Activated naive CD4-positive, alpha-beta T cell treated with anti-CD3 and anti-CD28 coated beads, Interleukin-2, amount 50 U/mL, for 72 hours (primary cell): ENCODE measurements at places on chromosomes 3 and 15.

DNA sequence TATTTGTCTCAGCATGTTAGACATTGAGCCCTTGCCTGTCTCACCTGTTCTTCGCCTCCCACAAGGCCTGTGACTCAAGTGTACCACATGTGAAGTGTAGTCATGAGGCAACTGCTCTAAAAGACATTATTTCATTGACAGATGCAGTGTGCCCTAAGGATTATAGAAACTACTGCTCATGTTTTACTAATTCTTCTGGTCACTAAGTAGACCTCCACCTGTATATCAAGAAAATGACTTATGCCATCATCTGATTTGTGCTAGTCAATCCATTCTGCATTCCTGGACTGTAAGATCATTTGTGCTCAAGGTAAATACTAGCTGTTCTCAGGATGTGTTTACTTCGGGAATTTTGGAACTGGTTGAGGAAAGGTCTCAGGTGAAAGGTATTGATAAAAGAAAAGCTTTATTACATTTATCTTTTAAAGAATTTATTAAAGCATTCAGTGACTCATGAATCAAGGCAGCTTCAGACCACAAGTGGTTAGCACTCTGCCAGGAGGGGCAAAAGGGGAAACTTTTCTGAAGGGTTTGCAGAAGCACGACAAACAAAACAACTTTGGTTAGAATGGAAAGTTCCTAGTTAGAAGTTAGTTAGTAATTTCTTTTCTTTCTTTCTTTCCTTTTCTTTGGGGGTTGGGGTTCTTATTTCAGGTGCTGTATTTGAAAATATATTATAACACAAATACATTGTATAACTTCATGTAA lies 465.3 kb upstream of the CBLB start:
- DNase-seq, result peak; percentile 55

- DNase-seq, result no peak
Observed at GRCh38 chr3:188868803-188869202, 303.0 kb upstream of the TPRG1 start.

- peak; percentile 72 for DNase-seq
Observed at GRCh38 chr3:18098960-18099587, 326.1 kb downstream of the SATB1 start.

DNA sequence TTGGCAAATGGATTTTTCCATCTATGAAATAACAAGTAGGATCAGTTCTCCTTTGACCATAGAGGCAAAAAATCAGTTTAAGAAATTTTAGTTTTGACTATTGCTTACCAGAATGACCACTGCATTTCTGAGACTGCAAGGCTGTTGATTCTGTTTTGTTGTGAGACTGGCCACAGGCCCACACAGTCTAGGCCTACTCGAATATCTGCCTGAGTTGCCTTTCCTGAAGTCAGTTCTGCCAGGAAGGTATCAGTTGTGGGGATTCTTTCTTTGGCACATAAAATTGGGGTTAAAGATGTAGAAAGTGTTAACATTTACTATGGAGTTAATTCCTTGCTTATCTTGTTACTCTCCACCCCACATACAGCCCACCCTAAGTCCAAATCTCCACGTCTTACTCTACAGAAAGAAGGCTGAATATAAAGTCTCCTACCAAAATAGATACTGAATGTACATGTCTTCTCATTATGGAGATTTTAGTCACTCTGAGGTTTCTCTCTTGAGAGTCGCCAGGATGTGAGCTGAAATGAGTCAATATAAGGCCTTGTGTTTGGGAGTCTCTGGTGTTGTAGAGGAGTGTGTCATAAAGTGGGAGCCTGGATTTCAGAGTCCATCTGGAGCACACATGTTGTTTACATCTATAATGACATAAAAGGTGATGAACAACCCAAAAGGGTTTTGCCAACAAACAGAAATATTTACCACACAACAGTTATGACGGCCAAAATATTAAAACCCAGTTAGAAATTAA lies 45.0 kb upstream of the WWTR1 start:
- DNase-seq, result peak; percentile 13

DNA sequence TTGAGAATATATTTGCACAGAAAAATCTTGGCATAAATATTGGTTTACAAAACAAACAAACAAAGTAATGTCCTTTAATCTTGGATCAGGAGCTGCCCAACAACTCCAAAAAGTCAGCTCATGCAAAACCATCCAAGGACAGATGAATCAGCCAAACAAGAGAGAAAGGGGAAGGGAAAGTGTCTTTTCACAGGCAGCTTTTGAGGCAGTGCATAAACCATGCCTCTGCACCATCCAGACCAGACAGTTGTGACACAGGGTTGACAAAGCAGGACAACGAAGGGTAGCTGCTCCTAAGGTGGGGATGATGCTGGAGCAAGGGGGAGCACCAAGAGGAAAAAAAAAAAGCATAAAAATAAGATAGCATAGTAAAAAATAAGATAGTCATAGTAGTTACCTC lies 8.7 kb downstream of the CD86 start:
- no peak for DNase-seq

DNA sequence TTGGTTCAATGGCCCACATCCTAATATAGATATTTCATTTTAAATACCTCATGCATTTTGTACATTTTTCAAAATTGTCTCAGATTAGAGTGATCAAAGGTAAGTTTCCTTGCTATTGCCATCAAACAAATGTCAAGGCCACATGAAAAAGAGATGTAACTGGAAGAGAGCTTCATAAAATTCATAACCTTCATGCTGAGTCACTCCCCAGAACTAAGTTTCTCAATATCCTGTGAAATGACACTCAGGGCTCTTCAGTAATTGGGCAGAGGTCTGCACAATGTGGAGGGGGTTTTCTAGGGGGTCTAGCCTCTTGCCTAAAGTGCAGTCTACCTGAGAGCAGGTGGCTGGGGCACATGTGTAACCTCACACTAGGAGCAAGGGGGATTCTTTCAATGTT lies 152.2 kb upstream of the SLC2A2 start:
- DNase-seq, result no peak

GRCh38 chr3:50516440-50516871 lies 13.0 kb upstream of the CACNA2D2 start:
- no peak for DNase-seq

- no peak for DNase-seq
Observed at GRCh38 chr3:145070795-145071194, 1090.2 kb downstream of the PLOD2 start.

- DNase-seq, result peak; percentile 3
Observed at GRCh38 chr15:44193651-44194322, 1.3 kb downstream of the FRMD5 start.

GRCh38 chr15:41334293-41335120 lies 1.8 kb downstream of the NUSAP1 start:
- DNase-seq, result no peak

DNA sequence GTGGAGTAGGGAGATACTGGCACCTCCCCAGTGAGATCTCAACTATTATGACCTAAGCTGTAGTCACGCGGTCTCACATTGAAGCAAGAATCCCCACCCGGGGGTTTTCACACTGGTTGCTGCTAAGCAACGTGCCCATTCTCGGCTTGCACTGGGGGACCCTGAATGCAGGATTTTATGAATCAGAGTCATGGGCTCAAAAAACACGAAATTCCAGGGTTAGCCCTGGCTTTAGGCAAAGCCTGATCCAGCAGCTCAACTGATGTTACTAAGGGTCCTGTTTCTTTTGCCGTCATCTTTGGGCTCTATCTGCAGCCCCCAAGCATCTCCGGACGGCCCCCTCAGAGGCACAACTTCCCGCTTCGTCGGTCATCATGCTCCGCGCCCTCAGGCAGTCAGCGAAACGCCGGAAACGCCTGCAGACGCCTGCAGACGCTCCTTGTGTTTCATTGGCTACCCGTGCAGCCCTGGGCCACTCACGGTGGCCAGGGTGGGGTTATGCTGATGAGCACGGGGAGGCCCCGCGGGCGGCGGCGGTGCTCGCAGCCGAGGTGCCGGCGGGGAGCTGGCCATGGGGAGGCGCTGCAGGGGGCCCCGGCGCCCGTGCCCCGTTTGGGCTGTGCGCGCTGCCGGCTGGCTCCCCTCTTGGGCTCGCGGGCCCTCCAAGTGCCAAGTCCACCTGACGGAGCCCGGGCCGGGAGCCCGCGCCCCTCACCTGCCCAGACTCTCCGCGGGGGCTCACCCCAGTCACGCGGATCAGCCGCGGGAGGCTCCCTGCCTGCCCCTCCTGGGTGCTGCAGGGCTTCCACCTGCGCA lies 25.8 kb downstream of the EFCC1 start:
- peak; percentile 91 for DNase-seq

DNA sequence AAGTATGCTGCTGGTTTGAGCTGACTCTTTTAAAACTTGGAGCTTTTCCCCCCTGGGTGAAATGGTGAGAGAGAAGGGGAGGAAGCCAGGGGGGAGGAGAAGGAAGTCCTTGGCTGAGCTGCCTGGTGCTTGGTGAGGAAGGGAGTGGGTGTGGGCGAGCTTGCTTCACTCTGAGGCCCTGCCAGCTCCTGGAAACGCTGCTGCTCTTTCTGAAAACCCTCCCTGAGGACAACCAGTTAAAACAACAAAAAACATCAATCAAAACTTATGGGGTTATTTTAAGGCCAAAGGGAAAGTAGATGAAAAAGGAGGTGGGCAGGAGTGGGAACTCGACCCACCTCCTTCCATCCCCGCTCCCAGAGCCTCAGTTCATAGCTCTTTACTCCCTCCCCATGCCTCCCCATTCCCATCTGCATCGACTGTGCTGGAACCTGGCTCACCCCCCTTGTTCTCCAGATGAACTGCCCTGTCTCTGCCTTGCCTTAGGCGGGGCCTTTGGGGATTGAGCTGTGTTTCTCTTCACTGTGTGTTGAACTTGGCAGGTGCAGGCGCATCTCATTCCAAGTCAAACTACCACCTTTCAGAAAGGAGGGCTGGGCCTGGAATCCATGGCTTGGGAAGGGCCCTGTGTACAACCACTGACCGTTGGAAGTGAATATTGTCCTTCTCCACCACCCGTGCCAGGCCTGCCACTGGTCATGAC lies 166.1 kb downstream of the ZNF621 start:
- DNase-seq, result no peak

DNA sequence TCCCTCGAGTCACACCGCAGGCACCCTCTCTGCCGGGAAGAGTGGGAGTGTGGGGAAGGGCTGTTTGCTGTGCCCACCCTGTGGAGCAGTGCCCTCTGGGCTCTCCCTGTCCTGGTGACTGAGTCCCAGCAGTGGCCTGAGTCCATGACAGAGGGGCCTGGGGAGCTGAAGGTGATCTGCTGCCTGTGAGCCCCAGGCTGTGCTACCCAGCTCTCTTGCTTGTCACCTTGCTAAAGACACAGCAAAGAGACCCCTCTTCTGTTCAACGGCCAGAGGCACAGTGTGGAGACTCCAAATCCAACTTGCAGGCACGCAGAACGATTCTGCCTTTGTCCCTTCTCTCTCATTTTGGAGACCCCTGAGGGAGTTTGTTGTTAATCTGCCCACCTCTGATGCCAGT lies 232.6 kb downstream of the OPA1 start:
- DNase-seq, result no peak

DNA sequence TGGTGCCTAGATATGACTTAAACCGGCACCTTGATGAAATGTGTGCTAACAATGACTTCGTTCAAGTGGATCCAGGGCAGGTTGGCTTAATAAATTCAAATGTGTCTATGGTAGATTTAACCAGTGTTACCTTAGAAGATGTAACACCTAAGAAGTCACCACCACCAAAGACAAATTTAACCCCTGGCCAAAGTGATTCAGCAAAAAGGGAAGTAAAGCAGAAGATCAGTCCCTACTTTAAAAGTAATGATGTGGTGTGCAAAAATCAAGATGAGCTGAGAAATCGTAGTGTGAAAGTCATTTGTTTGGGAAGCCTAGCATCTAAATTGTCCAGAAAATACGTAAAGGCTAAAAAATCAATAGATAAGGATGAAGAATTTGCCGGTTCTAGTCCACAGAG lies 1.1 kb downstream of the FAN1 start:
- no peak for DNase-seq

DNA sequence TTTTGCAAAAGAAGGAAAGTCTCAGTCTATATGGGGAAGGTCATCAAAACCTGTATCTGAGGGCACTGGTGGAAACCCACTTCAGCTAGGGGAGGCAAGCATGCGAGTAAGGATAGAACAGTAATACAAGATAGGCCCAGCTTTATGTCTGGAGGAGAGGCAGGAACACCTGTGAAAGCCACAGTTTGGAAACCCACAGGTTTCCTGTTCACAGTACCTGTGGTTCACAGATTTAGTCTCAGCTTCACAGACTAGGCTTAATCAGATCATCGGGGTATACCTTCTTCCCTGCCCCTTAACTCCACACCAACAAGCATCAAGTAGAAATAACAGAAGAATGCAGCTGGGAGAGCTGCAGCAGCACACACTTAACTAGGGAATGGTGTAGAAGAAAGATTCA lies 36.2 kb downstream of the C2CD4B start:
- DNase-seq, result no peak

DNA sequence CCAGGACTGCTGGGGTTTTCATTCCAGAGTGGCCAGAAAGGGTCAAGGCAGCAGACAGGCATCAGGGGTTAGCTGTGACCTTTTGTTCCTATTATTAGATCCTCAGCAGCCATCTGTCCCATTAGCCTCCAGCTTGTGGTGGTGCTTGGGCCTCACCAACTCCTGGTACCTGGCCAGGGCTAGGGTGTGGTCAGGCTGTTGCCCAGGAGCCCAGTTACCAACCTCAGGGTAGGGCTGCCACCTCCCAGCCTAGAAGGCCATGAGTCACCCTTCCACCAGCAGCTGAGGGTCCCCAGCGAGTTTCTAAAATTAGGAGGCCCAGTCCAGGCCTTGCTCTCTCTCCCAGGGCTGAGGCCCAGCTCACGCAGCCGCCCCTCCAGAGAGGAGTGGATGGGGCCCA lies 12.2 kb downstream of the TMEM43 start:
- no peak for DNase-seq

- DNase-seq, result no peak
Observed at GRCh38 chr15:88140398-88140797, 116.1 kb downstream of the NTRK3 start.

DNA sequence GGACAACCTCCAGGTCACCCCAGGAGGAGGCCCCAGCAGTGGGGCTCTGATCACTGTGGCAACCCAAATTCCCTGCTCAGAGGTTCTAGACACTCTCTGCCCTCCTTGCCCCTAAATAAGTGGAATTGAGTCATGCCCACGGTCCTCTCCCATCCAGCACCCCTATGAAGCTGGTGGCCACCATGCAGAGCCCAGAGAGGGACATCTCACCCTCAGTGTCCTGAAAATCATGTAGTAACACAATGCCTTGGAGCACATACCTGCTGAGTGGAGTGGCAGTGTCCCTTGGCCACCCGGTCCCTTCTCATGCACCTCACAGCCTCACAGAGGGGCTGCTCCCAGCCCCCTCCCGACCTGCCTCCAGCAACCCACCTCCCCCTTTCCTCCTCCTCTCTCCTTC lies 114.3 kb upstream of the MEF2A start:
- peak; percentile 42 for DNase-seq

- DNase-seq, result no peak
Observed at GRCh38 chr3:153090973-153091372, 71.1 kb upstream of the RAP2B start.

DNA sequence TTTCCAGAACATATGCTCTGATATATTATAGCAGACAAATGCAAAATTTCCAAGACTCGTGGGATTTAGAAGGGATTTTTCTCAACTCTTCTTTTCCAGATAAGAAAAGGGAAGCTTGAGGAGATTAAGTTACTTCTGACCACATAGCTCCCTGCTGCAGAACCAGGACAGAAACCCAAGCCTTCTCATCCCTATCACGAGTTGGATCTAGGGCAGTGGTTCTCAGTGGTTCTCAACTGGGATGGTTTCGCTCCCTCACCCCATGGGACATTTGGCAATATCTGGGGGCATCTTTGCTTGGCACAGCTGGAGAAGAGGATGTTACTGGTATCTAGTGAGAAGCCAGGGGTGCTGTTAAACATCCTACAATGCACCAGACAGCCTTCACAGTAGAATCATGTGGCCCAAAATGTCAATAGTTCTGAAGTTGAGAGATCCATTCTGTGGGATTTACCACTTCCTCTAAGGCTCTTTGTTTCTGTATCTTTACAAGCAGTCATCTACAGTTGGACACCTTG lies 64.2 kb downstream of the LIPC start:
- no peak for DNase-seq
